HEK293T (cell line): ENCODE measurements at places on chromosomes 11 and 22.
A peak's percentile ranks its signal among the peaks of the same experiment; 100 is the strongest.

DNA sequence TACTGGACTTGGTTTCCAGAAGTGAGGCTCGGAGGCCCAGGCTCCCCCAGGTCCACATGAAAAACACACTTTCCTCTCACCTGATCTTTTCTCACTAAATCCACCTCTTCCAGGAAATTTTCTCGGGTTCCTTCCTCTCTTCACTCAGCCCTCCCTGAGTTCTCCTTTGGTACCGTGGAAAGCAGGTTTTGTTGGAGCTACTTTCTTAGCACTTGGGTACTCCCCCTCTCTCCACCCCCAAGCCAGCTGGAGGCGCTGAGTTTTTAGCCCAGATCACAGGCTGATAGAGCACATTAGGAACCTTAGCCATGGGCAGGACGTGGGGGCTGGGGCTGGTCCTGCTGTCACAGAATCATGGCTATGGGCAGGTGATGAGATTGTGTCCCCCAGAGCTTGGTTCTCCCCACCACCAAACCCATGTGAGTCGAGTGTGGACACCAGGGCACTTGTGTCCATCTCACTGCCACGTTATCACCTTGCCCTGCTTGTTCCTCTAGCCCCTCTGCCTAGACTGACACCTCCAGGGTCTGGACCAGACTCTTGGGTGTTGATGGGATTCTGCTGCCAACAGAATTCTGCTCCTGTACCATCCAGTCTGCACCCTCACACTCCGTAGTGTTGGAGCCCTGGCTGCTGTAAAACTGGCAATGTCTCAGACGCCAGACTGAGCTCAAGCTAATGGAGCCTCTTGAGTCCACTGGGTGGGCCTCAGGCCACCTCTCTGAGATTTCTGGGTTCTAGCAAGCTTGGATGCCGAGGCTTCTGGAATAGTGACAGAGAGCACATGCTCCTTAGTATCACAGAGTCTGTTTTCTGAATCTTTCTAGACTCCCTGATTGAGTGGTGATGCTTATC, 74.9 kb upstream of the NARS2 start:
- peak; percentile 1 for DNase-seq

DNA sequence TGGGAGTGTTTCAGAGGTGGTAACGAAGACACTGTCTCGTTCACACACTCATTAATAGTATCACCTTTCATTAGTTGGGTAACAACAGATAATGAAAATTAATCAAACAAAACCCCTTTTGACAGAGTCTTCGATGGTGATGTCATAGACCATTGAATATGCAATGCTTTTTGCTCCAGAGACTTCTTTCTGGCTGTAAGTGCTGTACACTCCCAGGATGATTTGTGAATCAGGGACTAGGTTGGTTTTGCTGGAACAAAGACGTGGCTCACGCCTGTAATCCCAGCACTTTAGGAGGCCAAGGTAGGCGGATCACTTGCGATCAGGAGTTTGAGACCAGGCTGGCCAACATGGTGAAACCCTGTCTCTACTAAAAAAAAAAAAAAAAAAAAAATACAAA, 9.5 kb upstream of the RASSF10 start:
- no peak for DNase-seq

GRCh38 chr22:17785185-17786184, 11.2 kb upstream of the BID start:
- DNase-seq, result peak; percentile 91

GRCh38 chr11:117009905-117010605, 88.2 kb downstream of the SIK3 start:
- no peak for DNase-seq

GRCh38 chr11:2553886-2554285, 109.1 kb downstream of the KCNQ1 start:
- no peak for DNase-seq
